ENCODE measurements at places on chromosomes 12 and 14.

GRCh38 chr12:114710151-114710550 lies 26.2 kb upstream of the TBX3 start:
- DNase-seq = no peak

DNA sequence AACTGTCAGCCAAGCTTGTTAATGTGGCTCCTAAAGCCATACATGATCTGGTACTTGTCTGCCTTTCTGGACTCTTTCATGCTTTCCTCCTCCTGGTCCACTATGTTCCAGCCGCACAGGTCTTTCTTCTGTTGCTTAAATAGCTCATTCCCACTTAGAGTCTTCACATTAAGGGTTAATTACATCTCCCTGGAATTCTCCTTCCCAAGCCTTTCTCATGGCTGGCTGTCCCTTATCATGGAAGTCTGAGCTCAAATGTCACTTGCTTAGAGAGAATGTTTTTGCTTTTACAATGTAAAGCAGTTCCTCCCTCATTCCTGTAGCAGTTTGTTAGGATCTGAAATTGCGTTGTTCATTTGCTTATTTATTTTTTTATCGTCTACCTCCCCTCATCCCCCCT lies 199.6 kb downstream of the TRHDE start:
- DNase-seq = no peak

DNA sequence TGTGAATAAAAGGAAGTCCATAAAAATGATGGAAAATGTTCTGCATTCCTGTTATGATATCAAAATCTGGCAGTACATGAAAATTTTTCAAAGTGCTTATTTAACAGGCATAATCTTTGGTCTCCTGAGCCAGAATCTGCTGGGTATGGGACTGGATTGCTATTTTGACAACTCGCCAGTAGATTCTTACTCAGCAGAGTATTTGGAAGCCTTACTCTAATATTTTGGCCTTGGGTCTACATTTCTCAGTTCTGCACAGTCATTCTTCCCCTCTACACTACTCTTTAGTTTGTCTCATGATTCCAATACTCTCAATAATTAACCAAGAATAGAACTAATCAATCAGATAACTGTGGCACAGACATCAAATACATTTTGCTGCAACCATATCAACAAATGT lies 1.1 kb upstream of the SLCO1B1 start:
- no peak for DNase-seq

DNA sequence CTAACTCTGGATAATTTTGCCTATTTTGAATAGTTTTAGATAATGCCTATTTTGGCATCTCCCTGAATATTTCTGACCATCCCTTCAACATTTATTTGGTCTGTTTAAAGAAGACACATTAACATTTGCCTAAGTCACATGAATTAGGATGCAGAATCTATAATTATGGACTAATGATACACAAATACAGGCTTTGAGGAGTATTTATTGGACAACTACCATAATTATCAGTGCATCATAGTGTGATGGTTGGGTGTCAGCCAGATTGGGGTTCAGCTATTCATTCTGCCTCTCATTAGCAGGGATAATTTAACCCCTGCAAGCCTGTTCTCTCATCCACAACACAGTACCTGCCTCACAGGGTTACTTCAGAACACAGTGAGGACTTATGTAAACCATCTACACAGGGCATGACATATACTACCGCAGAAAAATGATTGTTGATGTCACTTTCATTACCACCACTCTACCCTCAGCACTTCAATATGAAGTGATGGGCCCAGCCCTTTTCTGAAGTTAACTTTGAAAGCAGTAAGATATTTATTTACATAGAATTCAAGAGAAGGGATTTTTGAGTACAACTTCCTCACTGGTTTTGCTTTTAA lies 14.4 kb downstream of the PRKCH start:
- no peak for DNase-seq

DNA sequence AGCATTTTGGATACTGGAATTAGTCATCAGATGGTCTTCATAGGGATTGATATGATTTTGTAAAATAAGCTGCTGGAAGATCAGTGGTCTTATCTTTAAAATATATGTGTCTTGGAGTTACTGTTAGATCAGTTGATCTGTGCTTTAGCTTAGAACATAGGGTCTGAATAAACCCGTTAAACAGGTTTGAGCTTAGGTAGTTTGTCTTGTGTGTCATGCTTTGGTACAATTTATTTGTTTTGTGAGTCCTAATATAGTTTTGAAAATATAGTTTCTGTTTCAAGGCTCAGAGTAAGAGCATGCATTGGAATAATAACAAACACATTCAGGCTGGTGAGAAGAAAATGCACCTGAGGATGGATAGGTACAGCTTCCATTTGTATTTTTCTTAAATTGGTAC lies 505.0 kb downstream of the SLC16A7 start:
- no peak for DNase-seq

GRCh38 chr14:80215081-80215480 lies 3.8 kb upstream of the DIO2 start:
- DNase-seq = no peak

DNA sequence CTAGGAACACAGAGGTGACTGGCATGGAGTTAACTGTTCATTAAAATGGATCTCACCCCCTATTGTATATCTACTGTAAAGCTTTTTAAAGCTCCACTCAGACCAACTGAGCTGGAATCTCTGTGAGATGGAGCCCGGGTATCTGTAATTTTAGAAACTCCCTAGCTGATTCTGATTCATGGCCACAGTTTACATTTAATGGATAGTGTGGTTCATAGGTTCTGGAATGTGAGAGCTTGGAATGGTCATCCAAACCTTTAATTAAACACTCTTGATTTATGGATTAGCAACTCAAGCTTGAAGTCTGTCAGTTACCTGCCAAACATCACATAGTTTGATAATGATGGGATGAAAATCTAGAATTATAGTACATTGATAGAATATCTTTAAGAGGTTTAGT lies 183.8 kb downstream of the SLC25A21 start:
- DNase-seq = no peak

DNA sequence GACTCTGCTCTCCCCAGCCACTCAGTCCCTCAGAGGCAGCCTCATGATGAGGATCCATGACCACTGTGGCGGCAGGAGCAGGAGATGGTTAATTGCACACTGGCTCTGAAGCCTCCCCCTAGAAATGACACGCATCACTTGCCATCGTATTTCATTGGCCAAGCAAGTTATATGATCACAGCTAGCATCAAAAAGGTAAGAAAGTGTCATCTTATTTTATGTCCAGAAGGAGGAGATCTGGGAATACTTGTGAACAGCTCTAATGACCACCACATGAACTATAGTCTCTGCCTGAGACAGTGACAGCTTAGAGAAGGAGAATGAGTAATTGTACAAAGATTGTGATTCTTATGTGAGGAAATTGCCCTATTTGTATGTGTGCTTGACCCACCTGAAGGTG lies 363.4 kb downstream of the NUAK1 start:
- no peak for DNase-seq

- no peak for DNase-seq
These were observed 617 bp downstream of the TTC8 start for GRCh38 chr14:88825078-88825458.

GRCh38 chr12:64780531-64781279 lies 21.5 kb upstream of the GNS start:
- DNase-seq = peak; percentile 16

DNA sequence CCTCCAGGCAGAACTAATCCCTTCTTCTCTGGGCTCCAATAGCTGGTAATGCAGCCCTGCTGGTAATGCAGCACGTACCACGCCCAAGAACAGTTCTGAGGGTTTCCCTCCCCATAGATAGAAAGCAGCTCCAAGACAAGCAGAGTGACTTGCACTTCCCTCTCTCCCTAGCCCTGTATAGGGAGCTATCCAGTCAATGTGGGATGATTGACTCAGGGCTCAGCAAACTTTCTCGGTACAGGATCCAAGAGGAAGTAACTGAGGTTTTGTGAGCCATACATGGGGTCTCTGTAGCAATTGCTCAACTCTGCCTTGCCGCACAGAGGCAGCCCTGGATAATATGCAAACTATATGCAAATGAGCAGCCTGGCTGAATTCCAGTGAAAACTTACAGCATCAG lies 15.5 kb upstream of the FKBP4 start:
- no peak for DNase-seq

- no peak for DNase-seq
These were observed 160.1 kb upstream of the CPNE8 start for GRCh38 chr12:39065455-39065854.

- DNase-seq = no peak
These were observed 13.9 kb upstream of the UBC start for GRCh38 chr12:124928095-124928911.

DNA sequence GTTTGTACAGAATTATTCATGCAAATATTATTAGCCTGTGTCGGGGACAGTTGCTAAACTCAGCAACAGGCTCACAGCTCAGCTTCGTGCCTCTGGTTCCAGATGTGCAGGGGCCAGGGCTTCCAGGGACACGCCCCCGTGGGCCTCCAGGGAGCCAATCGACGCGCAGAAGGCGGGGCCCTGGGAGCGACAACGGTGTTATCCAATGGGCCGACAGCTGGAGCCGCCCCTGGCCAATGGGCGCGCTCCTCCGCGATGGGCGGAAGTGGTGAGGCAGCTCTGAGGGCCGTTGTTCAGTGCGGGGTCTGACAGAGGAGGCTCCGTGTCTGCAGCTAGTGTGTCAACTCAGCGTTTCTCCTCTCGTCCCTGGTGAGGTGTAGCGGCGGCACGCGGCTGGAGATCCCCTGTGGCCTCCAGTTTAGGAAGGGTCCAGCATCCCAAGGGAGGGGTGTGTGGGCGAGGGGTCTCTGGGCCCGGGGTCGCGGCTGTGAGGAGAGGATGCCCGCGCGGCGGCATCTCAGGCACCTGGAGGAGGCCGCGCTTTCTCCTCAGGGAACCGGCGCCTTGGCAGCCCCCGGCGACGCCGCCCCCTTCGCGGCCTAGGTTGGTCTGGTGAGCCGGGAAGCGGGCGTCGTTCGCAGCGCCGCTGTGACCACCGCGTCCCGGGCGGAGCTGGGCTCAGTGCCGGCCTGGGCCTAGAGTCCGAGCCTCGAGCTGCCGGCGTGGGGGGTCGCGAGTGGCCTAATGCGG lies at the start of gene TRAFD1:
Gene TRAFD1, plus strand, starts transcription at position 311 of the 750 bp plus-strand sequence. CDS start 4,963 bp downstream, outside the sequence.
- DNase-seq = peak; percentile 99

Measured in stimulated activated CD4-positive, alpha-beta T cell treated with anti-CD3 and anti-CD28 coated beads, Interleukin-2, amount 100 ng/mL, for 48 hours (primary cell).